ENCODE measurements at places on chromosomes 6 and 20. TPM values are rescaled to one million over a fixed set of nuclear protein-coding genes. Genes with fewer than 3 reads are reported as not detected.

GRCh38 chr6:30530014-30530413, 26.3 kb downstream of the GNL1 start:
- no peaks in the 10 kb centered on the region for H3K27me3 ChIP-seq
- no peak overlapping the region for H3K27ac ChIP-seq
- H3K4me3 ChIP-seq = no peak overlapping the region
- H3K36me3 ChIP-seq = no peaks in the 10 kb centered on the region

DNA sequence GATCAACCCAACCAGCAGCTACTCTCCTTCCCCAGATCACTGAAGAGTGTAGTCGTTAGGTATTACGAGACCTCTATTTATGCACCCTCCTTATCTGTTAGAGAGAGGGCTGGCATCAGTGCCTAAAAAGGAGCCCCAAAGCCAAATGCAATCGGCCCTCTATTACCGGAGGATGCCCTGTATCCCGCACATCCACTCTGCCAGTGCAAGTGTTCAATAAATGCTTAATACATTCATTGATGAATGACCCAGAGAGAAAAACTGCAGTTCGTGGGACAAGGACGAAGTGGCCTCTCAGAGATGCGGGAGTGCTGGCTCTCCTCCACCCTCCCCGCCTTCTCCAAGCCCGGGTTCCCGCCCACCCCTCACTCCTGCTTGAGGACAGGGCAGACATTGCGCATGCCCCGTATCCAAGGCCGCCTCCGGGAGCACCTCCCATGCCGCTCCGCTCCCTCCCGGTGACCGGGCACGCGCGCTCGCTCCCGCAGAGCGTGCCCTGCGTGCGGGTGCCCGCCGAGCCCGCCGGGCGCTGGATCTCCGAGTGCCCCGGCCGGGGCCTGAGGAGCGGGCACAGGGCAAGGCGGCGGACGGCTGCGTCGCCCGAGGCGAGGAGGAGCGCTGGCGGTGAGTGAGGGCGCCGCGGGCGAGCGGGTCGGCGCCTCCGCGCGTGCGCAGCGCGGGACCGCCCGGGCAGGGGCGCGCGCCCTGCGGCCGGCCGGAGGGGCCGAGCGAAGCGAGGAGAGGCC, 27.2 kb upstream of the BTBD3 start:
- H3K4me1 ChIP-seq = no peaks in the 10 kb centered on the region
- no peak overlapping the region for H3K27ac ChIP-seq
- no peak for DNase-seq
- H3K4me3 ChIP-seq = peak overlapping the region; percentile 9

DNA sequence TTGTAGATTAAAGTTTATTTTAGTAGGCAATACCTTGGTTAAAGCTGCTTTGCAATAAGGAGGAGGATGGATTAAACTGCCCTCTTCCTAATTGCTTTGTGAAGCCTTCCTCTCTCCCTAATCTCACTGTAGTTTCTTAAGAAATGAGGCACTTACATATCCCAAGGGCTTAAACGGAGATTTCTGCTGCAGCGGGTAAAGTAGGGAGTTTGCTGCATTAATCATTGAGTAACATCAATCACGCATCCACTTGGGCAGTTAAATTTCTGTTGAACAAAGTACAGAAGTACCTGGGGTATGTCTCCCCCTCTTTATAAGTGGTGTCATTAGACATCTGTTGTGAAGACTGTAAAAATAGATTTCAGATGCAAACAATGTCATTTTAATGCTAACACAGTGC, 29.5 kb upstream of the ARID1B start:
- no peaks in the 10 kb centered on the region for H3K4me1 ChIP-seq
- no peaks in the 10 kb centered on the region for H3K27me3 ChIP-seq
- no peak overlapping the region for H3K4me3 ChIP-seq
- H3K36me3 ChIP-seq = no peaks in the 10 kb centered on the region

- peak; percentile 46 for DNase-seq
- H3K27ac ChIP-seq = no peak overlapping the region
- no peaks in the 10 kb centered on the region for H3K36me3 ChIP-seq
- H3K4me3 ChIP-seq = no peak overlapping the region
- H3K27me3 ChIP-seq = no peaks in the 10 kb centered on the region
These were observed 31.5 kb upstream of the GCM1 start for GRCh38 chr6:53179961-53180651.

SAMHD1 gene
- 218 TPM for total RNA-seq

DNA sequence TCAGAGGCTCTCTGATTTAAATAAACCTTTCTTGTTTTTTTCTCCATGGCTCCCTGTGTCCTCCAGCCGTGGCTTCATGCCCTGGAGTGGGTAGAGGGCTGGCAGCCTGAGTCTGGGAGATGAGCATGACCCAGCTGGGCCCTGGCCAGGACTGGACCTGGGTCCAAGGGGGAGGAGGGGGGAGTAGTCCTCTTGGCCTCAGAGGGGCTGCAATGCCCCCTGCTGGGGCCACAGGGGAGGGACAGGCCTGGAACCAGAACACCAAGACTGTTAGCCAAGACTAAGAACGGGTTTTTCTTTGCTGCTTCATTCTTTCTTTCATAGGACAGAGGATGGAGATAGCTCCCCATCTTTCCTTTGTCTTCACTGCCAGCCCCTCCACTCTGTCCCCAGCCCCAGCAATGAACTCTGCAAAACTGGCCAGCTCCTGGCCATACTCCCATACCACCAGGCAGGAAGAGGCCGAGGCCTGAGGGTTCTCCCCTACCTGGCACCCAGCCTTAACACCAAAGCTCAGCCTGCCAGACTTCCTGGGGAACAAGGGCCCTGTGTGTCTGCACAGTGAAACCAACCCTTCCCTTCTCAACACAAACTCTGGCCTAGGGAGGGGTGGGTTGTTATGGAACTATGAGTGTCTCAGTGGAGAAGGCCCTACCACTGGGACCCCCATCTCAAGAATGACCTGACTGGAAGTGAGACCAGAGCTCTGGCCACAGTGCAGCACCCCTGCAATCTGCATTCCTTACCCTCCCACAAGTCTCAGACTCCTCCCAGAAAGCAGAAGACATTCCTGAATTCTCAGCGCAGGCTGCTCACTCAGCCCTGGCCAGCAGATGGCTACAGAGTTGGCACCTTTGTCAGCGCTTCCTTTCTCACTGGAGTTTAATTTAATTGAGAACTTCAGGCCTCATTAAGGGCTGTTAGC, 11.0 kb downstream of the SLC29A1 start:
- no peaks in the 10 kb centered on the region for H3K4me1 ChIP-seq
- H3K4me3 ChIP-seq = no peak overlapping the region
- H3K36me3 ChIP-seq = no peaks in the 10 kb centered on the region
- no peak for DNase-seq
- H3K27ac ChIP-seq = no peak overlapping the region

- no peaks in the 10 kb centered on the region for H3K36me3 ChIP-seq
- DNase-seq = peak; percentile 63
- H3K27me3 ChIP-seq = no peaks in the 10 kb centered on the region
- no peak overlapping the region for H3K27ac ChIP-seq
- peak overlapping the region; percentile 5 for H3K4me3 ChIP-seq
- H3K4me1 ChIP-seq = peaks cover 12% of the 10 kb centered on the region
These were observed 233.9 kb downstream of the PRL start for GRCh38 chr6:22062807-22063408.

PAK5 gene
- total RNA-seq = not detected

INSM1 gene
- not detected for total RNA-seq

GRCh38 chr20:23765578-23765977, 14.8 kb upstream of the CST1 start:
- no peak overlapping the region for H3K27ac ChIP-seq
- H3K4me1 ChIP-seq = no peaks in the 10 kb centered on the region
- no peak for DNase-seq
- H3K27me3 ChIP-seq = no peaks in the 10 kb centered on the region
- H3K36me3 ChIP-seq = no peaks in the 10 kb centered on the region

DNA sequence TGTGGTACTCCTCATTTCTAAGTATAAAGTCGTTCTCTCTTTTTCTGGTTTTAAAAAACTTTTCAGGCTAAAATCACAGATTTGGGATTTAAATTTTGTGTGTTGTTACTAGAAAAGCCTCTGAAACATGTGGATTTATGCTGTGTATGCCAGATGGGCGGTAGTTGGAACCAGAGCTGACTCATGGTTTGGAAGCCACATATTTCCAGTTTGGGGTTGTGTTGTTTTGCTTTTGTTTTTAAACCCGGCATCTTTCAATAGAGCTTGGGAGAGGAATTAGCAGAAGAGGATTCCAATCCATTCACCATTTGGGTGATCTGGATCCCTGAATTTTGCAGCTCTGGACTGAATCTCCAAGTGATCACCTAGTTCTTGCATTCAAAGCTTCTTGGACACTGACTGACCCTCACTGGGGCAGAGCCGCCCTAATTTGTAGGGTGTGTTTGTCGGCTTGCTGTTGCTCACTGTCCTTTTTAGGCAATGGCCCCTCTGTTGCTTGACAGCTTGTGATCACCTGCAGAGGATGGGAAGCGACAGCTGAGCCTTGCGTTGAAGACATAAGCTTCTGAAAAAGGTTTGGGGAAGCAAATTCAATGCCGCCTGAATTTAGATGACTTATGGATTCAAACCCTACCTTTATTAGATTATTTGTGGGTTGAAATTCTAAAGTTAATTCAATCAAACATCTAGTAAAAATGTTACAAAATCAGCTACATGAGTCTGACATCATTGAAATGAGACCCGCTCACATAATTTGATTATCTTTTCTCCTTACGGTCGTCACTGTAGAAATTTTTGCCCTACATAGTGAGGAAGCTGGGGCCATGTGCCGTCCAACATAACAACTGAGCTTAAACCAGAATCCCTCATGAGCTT, 79.9 kb upstream of the CD83 start:
- H3K27me3 ChIP-seq = no peaks in the 10 kb centered on the region
- no peaks in the 10 kb centered on the region for H3K4me1 ChIP-seq
- H3K36me3 ChIP-seq = no peaks in the 10 kb centered on the region
- H3K4me3 ChIP-seq = no peak overlapping the region

DNA sequence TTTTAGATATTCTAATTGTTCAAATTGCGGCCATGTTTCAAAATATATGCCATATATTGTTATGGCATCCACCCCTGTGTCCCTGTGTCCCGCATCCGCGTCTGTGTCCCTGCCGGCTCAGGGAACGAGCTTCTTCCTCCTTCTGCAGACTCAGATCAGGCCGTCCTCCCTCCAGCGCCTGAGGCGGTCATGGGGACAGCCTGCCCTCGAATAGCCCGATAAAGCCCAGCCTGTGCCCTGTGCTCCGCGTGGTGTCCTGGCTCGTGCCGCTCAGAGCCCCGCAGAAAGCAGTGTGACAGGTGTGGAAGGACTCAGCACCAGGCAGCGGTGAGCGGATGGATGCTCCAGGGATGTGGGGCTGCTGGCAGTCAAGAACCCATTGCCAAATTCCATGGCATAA, 663.4 kb upstream of the DEFB115 start:
- no peak for DNase-seq
- H3K4me1 ChIP-seq = no peaks in the 10 kb centered on the region
- no peaks in the 10 kb centered on the region for H3K27me3 ChIP-seq
- H3K36me3 ChIP-seq = no peaks in the 10 kb centered on the region
- no peak overlapping the region for H3K27ac ChIP-seq

NUP43 gene
- 14.6 TPM for total RNA-seq

Measured in T-cell (primary cell).